ENCODE measurements at places on chromosomes 12 and 14.

DNA sequence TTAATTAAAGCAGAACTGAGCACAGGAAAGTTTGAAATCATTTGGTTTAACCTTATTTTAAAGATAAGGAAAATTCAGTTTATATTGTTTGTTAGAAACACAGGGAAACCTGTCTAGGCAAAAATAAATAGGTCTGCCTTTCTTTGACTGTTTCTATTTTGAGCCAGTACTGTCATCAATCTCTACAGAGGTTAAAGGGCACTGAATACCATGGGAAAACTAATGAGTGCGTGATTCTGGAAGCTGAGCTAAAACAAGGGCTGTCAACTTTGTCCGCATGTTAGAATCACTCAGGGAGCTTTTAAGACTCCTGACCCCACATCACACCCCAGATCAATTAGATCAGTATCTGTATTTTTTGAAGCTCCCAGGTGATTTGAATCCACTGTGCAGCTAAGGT, 38.8 kb downstream of the NOPCHAP1 start:
- DNase-seq, result no peak

- DNase-seq, result peak; percentile 16
Measured at GRCh38 chr12:752695-753610, 574 bp downstream of the WNK1 start.

DNA sequence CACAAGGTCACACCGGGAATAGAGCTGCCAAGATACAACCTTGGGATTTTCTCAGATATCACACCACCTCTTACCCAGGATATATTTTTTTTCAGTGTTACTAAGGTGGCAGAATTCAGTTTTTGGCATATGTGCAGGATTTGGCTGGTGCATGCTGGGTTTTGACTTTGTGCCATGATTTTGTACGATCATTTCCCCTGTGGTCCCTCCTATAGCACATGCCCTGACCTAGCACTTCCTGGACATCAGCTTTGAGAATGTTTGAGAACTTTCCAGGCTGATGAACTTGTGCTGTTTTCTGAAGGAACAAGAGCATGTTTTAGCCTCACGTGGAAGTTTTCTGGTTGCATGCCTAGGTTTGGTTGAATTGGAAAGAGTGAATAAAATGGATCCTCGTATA, 11.0 kb upstream of the TBPL2 start:
- no peak for DNase-seq

GRCh38 chr14:35365130-35366055, 39.2 kb downstream of the NFKBIA start:
- no peak for DNase-seq

- DNase-seq, result no peak
Measured at GRCh38 chr14:94019329-94019728, 6.8 kb upstream of the OTUB2 start.

DNA sequence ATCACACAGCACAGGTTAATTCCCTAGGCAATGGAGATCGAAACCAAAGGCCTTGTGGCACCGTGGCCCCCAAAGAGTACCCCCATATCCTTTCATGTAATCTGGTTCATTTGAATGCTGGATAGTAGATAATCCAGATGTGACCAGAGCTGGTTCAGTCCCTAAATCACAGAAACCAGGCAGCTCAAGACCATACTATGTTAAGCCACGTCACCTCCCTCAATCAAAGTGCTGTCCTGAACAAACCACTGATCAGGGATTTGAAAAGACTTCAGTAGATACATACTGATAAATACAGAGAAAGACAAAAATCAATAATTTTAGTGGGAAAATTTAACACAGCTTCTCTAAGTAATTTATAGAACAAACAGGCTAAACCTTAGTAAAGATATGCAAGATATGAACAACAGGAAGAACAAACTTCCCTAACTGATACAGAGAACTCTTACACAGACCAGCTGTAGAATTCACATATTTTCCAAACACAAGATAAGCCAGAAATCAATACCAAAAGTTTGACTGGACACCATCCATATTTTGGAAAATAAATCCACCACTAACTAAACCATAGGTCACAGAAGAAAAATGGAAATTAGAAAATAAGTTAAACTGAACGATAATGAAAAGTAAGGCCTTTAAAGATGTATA, 67.1 kb downstream of the BCAT1 start:
- DNase-seq, result no peak

- no peak for DNase-seq
Measured at GRCh38 chr12:44031472-44032185, 195.7 kb downstream of the TMEM117 start.

DNA sequence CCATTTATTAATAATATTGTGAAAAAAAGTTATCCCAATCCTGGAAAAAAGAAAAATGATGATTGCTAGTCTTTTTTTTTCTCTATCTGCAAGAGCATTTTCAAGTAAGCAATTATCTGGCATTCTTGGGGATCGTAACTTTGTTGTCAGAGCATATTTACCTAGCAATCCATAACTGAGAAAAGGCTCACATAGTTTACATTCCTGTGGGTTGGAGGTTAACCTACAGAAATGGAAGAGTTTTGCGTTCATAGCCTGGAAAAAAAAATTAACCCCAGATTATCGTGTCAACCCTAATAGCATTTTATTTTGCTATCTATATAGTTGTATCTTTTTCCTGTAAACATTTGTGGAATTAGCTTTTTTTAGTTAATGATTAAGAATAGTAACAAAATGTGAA, 292.3 kb downstream of the DAD1 start:
- DNase-seq, result no peak

DNA sequence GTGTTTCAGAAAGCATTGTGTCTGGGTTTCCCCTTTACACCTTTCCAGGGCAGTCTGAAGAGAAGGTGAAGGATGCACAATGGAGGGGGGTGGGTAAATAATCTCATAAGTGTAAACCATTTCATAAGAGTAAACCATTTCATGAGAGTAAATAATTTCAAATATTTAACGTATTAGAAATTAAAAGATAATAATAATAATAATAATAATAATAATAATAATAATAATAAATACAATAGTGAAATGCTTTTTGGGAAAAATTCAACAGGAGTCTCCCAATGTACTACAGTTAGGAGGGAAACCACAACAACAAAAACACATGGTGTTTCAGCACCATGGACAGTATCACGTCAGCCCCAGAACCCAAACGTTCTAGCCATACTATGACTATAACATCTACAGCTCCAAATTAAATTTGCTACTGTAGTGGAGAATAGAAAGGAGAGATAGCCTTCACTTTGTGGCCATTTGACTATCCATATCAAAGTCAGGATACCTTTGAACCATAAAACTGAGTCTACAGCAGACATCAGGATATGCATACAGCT, 691.8 kb downstream of the BCL11B start:
- no peak for DNase-seq

GRCh38 chr12:113135178-113136127, at the start of gene RASAL1:
Gene RASAL1, minus strand, starts transcription at chr12:113135761. Its CDS starts 299 bp downstream, at chr12:113135462.
- DNase-seq, result no peak

GRCh38 chr12:90275088-90275487, 566.5 kb upstream of the ATP2B1 start:
- no peak for DNase-seq
